ENCODE measurements at places on chromosomes 12 and 14. TPM values are rescaled to one million over a fixed set of nuclear protein-coding genes. Genes with fewer than 3 reads are reported as not detected.

GRCh38 chr14:99606359-99606758 is 2.4 kb upstream of the CCDC85C start:
- DNase-seq: peak; percentile 61

DNA sequence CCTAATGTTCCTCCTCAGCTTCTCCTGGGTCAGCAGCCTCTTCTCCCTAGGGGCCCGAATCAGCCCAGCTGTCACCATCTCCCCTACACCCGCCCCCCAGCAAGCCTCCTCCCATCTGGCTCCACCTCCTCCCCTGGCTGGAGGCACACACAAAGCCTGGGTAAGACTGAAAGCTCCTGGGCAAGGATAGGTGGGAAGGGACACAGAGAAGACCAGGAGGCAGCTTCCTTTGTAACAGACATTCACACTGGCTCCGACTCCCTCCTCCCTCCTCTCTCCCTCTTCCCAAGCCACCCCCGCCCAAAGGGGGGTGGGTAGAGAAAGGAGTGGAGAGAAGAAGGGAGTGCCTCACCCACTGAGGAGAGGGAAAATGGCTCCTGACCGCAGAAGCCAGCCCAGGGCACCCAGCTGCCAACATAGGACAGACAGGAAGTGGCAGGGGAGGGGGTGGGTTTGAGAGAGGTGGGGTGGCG is 4.0 kb downstream of the CHD4 start:
- DNase-seq: no peak

GRCh38 chr12:122022393-122023338 is 982 bp downstream of the BCL7A start:
- peak; percentile 59 for DNase-seq

- peak; percentile 15 for DNase-seq
Measured at GRCh38 chr12:26810330-26810729, 22.7 kb downstream of the ITPR2 start.

DNA sequence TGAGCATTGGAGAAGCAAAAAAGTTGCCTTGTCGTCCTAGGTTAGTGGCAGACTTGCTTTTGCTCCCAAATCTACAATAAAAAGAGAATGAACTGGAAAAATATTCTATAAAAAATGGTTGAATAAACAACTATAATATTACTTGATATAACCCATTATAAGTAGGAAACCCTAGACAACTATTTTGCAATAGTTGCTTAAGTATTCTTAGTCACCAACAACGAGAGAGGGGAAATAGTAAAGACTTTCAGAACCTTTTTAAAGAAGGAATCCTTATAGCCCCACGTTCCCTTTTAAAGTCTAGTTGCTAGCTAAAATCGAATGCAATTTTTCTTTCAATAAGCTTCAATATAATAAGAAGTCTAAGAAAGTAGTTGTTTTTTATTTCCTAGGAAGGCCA is 17.5 kb downstream of the AQP6 start:
- DNase-seq: no peak

Gene ZDHHC22
- 0.04 TPM for total RNA-seq

GRCh38 chr14:58738876-58739275 is 101.1 kb downstream of the DACT1 start:
- DNase-seq: no peak

Measured in hepatocyte (in vitro differentiated cells).